GM23338 (cell line): ENCODE measurements at places on chromosomes 3 and 15.

DNA sequence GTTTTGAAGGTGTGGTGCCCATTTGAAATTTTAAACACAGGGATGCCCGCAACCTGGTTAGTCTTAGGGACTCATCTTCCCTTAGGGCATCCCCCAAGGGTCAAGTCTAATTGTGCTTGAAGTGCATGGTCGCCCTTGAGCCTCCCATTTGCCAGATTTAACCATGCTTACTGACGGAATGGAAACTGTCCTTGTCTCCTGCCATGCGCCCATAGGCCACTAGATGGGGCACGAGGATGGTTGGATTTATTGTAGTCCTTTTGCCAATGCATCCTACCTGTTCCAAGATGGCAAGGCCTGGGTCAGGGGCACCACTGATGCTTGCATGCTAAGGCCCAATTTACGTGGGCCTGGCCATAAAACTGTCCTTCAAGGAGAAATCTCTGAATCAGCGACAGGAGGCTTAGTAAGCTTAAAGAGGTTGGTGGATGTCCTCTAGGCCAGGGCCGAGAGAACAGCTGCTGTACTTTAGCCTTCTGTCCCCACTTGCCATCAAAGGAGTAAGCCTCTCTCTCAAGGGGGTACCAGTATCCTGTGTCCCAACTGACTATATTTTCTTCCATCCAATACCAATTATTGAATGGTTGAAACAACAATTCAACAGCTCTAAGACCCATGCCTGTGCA is 355.4 kb downstream of the OTOL1 start:
- DNase-seq: peak; percentile 72

DNA sequence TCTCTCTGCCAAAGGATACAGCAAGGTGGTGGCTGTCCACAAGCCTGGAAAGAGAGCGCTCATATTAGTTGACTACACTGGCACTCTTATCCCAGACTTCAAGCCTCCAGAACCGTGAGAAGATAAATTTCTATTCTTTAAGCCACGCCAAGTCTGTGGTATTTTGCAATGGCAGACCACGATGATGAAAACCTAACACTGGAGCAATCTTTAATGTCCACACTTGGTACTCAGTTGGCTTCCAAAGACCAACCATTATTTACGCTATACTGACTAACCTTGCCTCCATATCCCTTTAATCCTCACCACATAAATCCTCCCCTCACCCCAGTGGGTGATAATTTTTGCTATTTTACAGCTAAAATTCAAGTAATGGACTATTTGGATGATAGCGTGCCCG is 16.9 kb upstream of the LACTB start:
- no peak for DNase-seq

DNA sequence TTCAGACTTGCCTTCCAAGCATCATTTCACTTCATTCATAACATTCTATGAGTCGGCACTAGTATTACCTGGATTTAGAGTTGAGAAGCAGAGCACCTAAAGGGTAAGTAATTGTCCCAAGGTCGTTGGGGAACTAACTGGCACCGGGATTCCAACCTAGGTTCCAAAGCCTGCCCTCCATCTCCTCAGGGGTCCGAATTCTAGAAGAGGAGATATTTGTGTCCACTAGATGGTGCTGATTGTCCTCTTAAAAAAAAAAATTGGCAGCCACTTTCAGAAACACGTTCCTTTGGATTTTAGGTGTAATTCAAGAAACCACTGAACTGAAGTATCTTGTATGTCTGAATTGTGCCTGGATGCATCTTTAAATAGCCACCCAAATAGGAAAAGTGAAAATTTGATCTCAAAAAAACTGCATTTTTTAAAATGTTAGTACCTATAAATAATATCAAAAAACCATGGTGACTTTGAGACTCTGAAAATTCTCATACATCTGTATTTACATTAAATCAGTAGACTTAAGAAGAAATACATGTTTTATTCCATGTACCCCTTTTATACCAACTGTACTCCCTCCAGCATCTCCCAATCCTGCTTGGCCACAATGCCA is 3.9 kb upstream of the FSIP1 start:
- DNase-seq: peak; percentile 93

DNA sequence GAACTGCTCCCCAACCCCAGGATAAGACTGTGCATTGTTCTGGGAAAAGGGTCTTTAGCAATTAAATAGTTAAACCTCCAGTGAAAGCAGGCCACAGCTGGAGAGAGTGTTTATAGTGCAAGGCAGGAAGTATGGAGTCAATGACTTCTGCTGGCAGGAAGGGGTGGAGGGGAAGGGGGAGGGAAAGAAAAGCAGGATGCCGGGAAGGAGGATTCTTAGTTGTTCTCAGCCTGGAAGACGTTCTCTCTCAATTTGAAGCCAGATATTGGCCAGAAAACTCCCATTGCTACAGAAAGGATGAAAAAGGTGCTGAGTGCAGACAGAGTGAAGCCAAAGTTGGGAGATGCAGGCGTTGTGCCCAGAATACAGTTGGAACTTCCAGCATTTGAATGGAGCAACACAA is 35.7 kb upstream of the ACTL6A start:
- DNase-seq: peak; percentile 91

DNA sequence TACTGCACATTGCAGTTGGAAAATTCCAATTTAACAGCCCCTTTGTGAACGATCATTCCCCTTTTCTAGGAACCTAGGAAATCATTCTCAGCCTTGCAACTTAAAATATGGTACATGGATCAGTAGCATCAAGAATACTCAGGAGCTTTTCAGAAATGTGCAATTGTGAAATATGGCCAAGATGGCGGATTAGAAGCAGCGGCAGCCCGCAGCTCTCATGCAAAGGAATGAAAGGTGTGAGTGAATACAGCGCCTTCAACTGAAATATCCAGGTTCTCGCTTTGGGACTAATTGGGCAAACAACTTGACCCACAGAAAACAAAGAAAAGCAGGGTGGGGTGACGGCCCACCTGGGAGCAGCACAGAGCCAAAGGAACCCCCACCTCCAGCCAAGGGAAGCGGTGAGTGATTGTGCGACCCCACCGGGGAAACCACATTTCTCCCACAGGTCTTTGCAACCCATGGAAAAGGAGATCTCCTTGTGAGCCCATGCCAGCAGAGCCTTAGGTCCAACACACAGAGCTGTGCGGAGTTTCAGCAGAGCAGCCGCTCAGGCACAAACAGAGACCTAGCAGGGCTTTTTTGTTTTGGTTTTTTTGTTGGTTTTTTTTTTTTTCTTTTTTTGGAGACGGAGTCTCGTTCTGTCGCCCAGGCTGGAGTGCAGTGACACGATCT is 7.6 kb upstream of the AVEN start:
- DNase-seq: no peak

GRCh38 chr15:79593119-79593869 is 161.2 kb downstream of the MINAR1 start:
- DNase-seq: peak; percentile 61

DNA sequence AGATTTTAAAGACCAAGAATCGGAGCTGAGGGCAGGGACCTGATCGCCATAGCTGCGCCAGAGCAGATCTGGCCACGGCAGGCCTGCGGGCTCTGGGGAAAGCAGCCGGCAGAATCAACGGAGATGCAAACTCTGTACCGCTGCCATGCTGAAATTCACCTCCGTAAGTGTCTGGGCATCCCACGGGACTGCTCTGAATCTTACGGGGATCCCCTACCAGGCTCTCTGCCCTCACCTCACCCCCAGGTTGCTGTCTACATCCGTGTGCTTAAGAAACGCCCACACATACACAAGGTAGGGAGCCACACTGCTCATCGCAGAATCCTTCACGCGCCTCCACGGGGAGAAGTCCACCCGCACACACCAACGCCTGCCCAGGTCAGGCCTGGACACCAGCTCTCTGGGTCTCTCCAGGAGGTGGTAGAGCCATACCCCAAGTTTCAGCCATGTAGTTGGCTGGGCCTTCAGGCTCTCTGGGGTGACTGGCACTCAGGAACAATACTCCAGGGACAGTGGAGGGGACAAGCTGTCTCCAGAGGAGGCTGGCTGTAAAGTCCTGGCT is 33.5 kb downstream of the FAM174B start:
- DNase-seq: no peak

DNA sequence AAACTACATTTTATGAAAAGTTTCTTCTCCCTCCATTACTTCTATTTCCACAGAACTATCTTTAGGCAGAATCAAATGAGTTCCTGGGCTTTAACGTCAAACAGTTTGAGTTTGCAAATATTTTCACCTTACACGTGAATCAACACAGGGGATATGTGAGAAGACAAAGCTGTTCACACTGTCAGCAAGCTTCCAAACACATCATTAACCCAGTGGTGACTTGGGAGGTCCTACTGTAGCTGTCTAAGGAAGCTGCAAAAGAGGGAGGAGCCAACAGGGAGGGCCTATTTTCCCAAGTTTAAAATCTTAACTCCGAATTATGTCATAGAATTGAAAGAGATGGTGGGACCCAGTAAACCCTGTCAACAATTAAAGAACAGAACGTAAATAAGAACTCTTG is 337.8 kb upstream of the DNAJC19 start:
- DNase-seq: peak; percentile 22

- DNase-seq: no peak
Observed at GRCh38 chr3:108830991-108831614, 8.5 kb downstream of the TRAT1 start.

DNA sequence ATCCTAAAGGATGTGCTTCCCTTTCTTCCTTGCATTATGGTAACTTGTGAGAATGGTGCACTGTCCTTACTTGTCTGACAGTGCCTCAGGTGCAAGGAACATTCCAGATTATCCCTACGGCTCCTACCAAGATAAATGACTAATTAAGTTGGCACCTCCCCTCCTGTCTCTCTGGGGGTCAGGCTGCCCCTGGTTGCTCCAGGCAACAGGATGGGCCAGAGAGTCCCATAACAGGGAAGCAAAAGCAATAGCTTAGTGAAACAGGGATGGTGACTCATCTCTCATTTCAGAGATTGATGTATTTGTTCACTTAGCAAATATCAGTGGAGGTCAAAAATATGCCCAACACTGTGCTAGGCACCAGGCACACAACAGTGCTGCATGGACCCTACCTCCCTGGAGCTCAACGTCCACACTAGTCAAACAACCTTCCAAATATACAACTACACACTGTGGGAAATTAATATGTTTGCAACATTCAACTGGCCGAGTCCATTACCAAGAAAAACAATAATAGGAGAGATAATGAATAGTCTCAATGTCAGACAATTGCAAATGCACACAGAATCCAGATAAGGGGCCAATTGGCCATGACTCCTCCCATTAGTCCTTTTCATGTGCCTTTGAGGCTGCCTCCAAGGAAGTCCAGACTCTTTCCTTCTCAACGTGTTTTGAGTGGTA is 249.0 kb downstream of the TLE3 start:
- no peak for DNase-seq

DNA sequence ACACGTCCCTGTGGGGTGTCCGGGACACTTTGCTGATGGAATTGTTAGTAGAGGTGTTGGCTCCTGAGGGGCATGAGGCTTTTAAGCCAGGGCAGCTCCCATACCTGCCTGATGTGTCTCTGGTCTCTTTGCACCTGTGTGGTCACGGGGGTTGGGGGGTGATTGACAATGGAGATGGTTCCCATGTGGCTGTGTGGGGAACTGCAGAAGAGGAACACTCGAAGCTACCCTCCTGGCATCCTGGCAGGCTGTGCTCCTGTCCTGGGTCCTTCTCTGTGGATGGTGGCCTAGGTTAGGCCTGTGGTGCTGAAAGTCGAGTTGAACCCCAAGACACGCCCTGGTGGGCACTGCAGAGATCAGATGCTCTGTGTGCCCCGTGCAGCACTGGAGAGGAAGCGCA is 73.4 kb downstream of the HMCES start:
- DNase-seq: peak; percentile 78

- DNase-seq: no peak
Observed at GRCh38 chr3:30553641-30554316, 52.6 kb upstream of the TGFBR2 start.

GRCh38 chr3:56467801-56468183 is 475 bp downstream of the ERC2 start:
- DNase-seq: peak; percentile 53

DNA sequence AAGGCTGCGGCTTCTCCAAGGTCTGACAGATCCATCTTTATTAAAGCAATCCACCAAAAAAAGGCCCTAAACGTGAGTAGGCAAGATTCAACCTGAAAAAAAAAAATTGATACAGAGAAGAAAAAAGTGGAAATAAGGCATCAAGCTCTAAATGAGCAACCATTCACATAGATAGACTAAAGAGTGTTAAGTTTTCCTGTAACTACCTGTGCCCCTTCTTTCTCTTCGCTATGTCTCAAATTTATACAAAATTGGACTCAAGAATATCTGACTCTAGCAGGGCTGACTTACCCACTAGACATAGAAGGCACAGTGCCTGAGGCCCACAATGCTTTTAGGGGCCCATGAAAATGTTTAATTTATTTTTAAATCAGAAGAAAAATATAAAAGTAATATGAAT is at the start of gene MYH15:
TSS of gene MYH15 (minus strand) at position 101 of the 400 bp plus-strand sequence. CDS start at position 35, 66 bp downstream.
- no peak for DNase-seq

GRCh38 chr3:64410226-64410625 is 185.0 kb upstream of the PRICKLE2 start:
- no peak for DNase-seq

- no peak for DNase-seq
Observed at GRCh38 chr15:45091161-45091560, 22.8 kb downstream of the DUOX2 start.

- DNase-seq: no peak
Observed at GRCh38 chr15:90638963-90639362, 78.2 kb upstream of the BLM start.

DNA sequence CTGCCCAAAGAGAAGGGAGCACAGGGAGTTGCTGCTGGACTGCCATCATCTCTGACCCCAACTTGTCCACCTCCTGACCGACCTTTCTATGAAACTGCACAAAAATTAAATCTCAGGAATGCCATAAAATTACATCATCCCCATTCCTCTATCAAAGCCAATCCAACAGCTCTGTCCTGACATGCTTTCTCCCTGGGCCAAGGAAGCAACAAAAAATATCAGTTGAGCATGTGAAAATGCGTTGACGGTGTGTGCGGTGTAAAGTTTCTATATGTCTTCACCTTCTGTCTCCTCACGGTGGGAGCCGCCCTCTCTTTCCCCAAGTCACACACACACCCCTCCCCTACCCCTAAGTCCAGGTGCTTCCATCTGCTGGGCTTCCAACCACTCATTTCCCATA is 3.6 kb upstream of the ZNF774 start:
- no peak for DNase-seq

DNA sequence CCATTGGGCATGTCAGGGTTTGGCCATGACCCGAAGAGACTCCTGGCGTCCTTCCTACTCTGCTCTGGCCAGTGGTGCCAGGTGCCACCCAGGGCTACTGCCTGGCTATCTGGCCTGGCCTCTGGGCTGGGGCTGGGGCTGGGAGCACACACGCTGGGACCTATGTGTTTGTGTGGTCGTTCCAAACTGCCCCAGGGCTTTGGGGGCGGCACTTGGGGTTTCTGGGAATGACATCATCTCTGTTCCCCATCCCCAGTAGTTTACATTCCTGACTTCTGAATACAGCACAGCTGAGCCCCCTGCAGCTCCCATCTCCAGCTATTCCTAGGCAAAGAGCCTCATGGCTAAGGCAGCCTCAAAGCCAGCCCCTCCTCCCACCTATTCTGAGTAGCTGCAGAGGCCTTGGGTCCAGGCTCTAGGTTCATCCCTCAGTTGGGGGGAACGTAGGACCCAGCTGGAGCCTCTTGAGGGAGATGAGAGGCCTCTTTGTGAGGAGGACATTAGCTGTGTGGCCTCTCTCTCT is 24.3 kb downstream of the PLEKHO2 start:
- DNase-seq: peak; percentile 82

- DNase-seq: no peak
Observed at GRCh38 chr3:6260551-6261191, 600.2 kb upstream of the GRM7 start.
